ENCODE measurements at places on chromosomes 4 and X. TPM values are rescaled to one million over a fixed set of nuclear protein-coding genes. Genes with fewer than 3 reads are reported as not detected.

The HPF1 gene
- total RNA-seq: 32.4 TPM

The DSPP gene
- not detected for total RNA-seq

GRCh38 chrX:109843963-109844751, 111.1 kb upstream of the ACSL4 start:
- no peak overlapping the region for H3K4me3 ChIP-seq
- H3K36me3 ChIP-seq: no peaks in the 10 kb centered on the region
- no peak for DNase-seq
- no peaks in the 10 kb centered on the region for H3K27me3 ChIP-seq

The DUX4 gene
- total RNA-seq: not detected

The RADX gene
- total RNA-seq: 0.36 TPM

Data from HFFc6 (cell line).